Vagina (tissue), 2 donors: ENCODE measurements at places on chromosomes 5 and 9.

DNA sequence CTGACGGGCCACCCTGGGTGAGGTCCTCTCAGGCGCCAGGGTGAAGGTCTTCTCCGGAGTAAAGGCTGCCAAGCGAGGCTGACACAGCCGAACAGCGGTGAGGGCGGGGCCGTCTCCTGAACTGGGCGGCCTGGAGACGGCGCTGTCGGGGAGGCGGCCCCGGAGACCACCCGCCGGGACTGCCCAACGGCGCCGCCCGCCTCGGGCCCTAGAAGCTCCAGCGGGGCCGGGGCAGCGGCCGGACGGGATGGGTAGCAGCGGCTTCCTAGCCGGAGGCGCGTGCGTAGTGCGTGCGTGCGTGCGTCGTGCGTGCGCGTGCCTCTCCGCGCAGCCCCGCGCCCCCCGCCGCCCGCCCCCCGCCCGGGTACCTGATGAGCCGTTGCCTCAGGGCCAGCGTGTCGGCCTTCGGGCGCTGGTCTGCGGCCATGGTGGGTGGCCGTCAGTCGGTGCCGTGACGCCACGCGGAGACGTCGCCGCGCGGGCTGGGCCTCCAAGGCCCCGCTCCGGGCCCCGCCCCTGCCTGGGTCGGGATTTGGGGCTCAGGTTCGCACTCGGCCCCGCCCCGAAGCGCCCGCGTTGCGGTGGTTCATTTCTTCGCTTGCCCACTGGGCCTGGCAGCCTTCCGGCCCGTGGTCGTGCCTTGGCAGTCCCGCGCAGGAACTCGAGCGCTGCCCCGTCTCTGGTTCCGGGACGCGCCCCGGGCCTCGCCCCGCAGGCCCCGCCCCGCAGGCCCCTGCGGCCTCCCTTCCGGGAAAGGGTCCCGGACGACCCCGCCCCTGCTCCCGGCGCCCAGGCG lies at the start of gene PHYKPL:
TSS of gene PHYKPL (minus strand) at position 679 of the 796 bp plus-strand sequence. CDS start at position 427, 252 bp downstream.
- DNase-seq: no peak

DNA sequence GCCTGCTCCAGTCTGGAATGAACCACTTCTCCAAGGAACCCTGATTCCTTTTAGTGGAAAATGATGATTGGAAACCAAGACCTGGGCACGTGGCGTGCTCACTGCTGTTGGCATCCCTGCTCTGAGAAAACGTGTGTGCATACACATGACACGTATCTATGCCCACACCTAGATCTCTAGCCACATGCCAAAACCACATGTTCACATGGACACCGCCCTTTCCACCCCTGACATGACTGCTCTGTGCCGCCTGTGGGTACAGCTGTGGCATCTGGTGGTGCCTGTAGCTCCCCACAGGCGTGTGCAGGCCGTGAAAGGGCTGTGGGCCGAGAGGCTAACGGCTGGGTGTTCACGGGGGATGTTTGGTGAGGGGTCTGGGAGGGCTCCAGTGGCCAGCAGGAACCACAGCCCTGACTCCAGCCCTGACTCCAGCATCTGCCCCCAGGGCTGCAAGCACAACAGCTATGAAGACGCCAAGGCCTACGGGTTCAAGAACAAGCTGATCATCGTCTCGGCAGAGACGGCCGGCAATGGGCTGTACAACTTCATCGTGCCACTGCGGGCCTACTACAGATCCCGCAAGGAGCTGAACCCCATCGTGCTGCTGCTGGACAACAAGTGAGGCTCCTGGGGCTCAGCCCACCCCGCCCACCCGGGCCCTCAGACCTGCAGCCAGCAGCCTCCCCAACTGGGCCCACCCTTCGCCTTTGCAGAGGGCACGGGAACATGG lies 75.1 kb downstream of the KCNT1 start:
- DNase-seq: no peak

DNA sequence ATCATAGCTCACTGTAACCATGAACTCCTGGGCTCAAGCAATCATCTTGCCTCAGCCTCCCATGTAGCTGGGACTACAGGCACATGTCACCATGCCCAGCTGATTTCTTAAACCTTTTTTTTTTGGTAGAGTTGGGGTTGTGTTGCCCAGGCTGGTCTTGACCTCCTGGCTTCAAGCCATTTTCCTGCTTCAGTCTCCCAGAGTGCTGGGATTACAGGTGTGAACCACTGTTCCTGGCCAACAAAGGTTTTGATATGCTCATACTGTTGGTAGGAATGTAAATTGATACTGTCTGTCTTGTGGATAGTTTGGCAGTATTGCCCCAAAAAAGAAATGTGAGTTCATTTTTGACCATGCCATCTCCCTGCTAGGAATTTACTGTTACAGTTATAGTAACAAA lies 77.4 kb upstream of the TMEM171 start:
- DNase-seq: no peak

DNA sequence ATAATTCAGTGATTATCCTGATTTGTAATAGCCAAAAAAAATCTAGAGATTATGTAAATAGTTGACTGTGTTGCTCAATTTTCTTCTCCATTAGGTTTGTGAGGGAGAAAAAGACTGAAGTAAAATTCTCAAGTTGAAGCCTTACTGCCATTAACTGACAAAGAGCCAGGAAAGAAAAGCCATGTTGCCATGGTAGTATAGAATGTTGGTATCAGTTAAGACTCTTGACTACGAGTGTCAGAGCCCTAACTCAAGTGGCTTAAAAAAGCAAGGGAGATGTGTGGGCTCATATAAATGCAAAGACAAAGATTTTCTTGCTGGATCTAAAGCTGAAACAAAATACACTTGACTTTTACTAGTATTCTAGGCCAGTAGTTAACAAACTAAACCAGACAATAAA lies 571.7 kb downstream of the KCTD16 start:
- no peak for DNase-seq

DNA sequence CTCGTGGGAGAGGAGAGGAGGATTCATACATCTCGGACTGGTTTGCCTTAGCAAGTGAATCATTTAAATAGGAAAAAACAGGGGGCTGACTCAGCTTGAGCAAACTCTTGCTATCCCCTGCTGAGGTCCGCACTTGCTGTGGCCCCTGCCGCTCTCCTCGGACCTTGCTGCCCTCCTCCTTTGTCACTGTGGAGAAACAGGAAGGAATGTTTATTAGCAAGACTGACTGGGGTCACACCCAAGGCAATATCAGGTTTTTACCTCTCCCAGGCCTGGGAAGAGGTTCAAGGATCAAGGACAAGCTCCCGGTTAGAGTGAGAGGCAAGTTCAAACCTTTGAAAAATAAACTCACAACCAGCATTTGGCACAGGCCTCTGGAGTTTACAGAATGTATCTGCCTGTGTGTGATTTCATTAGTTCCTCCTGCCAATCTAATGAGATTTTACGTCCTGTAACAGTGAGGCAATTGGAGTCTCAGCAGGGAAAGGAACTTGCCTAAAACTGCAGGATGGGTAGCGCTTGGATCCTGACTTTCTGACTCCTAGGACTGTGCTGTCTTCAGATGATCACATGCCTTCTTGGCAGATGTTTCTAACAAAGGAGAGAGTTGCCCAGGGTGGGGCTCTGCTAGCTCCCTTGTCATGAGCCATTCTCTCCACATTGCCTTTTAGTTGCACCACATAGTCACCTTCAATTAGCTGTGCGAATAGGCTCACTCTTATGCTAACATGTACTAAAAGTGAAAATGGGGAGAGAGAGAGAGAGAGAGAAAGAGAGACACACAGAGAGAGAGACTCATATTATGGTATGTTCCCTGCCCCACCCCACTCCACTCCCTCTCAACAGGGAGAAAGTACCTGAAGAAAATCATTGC lies 108.6 kb upstream of the CDKN2B start:
- no peak for DNase-seq

- no peak for DNase-seq
These were observed 21.1 kb downstream of the BNIP1 start for GRCh38 chr5:173165177-173166016.

- no peak for DNase-seq
These were observed 1026.1 kb upstream of the DMAC1 start for GRCh38 chr9:8825585-8826147.

GRCh38 chr5:123454259-123454911 lies 31.2 kb upstream of the CEP120 start:
- DNase-seq: no peak

DNA sequence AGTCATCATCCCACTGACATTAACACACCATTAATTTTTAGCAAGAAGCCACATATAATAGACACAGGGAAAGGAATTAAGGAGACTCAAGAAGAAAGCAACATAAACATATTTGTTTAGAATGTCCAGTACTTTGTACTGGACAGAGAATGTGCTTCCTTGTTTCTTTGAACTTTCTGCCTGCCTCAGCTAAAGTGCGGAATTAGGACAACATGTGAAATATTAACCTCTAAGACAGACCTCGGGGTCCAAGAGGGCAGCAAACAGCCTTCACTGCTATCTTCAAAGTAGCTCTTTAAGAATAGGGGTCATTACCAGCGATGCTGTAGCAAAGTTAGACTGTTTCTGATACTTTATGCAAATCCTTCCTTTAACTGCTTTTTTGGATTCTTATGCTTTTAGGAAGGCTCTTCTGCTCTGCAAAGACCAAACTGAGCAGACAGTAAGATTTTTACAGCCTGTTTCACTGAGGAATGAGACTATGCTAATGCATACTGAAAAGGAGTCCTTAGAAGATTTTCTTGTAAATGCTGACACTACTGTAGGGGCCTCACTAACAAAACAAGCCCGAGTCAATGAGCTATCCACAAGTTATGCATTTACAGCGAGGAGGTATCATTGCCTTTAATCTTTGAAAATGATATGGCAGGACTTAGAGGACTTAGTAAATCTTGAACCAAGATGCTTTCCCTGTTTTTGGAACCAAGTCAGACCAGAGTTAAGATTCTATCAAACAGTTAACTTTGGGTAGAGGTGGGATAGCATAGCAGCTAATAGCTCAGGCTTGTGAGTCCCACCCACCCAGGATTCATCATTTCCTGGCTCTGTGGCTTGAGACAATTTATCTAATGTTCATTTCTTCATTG lies 23.8 kb downstream of the DAB2 start:
- DNase-seq: no peak

- no peak for DNase-seq
These were observed 182.7 kb downstream of the TAF11L14 start for GRCh38 chr5:17816944-17817343.

DNA sequence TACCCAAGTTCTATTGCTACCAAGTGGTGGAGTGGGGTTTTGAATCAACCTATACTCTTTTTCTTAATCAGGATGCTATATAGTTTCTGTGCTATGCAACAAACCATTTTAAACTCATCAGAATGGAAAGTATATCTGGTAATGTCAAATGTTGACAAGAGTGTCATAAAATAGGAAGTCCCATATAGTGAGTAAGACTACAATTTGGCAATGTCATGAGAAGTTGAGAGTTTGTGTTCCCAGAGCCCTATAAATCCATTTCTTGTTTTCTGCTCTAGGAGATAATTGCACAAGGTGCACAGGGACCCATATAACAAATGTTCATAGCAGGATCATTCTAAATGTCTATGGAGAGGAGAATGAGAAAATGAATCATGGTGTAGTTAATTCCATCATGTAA lies 109.8 kb upstream of the TXNDC8 start:
- DNase-seq: no peak

DNA sequence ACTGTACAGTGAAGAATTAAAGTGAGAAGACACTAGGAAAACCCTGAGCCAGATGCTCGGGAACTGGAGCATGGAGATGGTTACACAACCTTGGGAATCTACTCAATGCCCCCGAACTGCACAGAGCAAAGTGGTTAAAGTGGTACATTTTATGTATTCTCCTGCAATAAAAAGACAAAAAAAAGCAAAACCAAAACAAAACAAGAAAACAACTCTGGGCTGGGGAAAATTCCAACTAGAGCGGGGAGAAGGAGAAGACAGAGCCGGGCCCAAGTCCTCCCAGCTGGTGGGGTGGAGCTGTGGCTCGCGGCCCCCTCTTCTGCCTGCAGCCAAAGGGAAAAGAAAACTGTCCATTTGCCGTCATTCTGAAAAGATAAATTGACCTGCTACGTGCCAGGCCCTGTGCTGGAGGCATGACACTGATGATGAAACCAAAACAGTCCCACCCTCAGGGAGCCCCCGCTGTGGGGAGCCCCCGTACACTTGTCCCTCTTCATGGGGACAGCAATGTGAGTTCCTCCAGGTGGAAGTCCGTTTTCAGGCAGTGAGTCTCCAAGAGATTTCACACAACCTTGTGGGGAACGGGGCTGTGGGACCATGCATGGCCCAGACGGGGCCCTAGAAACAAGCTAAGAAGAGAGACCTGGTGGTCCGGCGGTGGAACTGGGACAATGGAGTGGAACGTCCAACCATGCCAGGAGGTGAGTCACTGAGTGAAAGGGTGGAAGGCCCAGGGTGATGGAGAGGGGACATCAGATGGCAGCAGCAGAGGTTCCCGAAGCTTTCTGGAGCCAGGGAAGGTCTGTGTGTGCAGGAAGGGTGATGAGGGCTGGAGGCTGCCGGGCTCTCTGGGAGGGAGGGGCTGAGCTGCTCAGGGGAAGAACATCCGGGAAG lies 114.8 kb upstream of the COL5A1 start:
- no peak for DNase-seq

- DNase-seq: no peak
These were observed 3.1 kb downstream of the IER5L start for GRCh38 chr9:129174724-129175514.

DNA sequence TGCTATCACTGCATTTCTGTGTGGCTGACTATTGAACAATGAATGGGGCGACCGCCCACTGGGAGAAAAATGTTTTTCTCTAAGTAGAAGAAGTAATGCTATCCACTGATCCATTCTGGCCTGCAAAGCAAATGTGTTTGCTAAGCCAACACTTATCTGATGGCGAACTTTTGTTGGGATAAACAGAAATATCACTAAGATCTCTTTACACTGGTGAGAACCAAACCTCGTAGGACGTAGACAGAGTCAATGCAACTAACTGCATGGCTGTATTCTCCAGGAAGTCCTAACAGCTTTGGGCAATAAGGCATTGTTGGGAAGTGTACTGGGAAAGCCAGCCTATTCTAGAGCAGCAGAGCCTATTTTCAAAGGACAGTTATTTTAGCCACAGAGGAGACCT lies 77.7 kb downstream of the ANKH start:
- no peak for DNase-seq

DNA sequence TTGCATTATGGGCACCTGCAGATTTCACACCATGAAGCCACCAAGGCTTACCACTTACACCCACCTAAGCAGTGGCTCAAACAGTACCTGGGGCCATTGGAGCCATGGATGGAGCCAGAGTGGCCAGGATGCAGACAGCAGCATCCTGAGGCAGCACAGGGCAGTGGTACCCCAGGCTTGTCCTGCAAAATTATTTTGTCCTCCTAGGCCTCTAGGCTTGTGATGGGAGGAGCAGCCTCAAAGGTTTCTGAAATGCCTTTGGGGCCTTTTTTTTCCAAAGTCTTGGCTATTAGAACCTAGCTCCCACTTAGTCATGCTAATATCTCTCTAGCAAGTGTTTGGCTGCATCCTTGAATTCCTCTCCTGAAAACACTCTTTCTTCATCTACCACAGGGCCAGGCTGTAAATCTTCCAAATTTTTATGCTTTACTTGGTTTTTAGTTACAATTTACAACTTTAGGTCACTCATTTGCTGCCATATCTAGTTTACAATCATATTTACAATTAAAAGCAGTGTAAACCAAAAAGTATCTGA lies 15.7 kb downstream of the TMC1 start:
- no peak for DNase-seq

GRCh38 chr5:65862384-65862783 lies 64.0 kb upstream of the ERBIN start:
- no peak for DNase-seq
